ENCODE measurements at places on chromosomes 2 and 18. TPM values are rescaled to one million over a fixed set of nuclear protein-coding genes. Genes with fewer than 3 reads are reported as not detected.

- DNase-seq = no peak
These were observed 102.6 kb downstream of the TNS1 start for GRCh38 chr2:217900010-217900779.

RAX gene
- total RNA-seq = not detected

GRCh38 chr2:168685600-168686451, 116.6 kb upstream of the NOSTRIN start:
- no peak for DNase-seq

DNA sequence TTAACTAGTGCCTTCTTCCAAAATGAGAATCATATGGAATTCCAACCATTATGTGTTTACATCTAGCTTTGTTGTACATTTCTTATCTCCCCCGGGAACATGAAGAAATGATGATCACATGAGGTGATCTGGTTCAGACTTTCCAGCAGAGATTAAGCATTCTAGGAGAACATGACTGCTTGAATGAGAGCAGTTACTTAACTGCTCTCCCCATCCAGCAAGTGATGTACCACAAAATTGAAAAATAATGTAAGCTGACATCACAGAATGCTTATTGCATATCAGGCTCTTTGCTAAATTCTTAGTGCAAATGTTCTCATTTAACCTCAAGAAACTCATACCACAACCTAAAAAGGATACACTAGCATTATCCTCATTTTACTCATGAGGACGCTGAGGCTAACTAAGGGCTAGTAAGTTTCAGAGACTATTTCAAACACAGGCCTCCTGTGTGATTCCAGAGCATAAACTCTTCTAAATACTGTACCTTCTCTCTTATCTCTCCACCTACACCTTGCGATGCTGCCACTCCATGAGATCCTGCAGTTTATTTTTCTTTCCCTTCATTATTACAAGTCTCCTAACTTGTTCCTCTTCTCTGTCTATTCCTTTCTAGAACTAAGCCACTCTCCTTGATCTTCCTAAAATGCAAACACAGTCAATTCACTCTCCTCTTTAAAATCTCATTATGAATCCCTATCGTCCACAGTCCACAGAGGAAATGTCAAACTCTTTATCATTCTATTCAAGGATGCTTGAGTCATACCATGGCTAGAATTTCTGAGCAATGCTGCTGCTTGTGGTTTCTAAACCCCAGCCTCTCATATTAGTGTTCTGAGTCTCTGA, 1224.8 kb upstream of the ZEB2 start:
- no peak for DNase-seq

DNA sequence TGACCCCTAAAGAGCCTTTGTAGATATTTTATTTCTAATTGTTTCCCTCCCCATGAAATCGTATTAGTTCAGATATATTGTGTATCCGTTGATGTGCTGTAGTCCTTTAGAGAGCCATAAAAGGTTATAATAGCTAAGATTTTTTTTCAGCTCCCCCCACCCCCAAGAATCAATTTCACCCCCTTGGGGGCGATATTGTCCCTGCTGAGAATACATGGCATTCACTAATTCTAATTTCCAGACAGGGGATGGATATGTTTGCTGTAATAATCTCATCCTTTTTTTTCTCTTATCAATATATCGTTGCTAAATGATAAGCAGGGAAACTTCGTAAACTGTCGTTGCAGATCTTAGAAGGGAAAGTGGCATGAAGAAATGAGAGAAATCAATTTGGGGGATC, 530.7 kb downstream of the TMEM182 start:
- no peak for DNase-seq

TXNDC9 gene
- 9.0 TPM for total RNA-seq

DNA sequence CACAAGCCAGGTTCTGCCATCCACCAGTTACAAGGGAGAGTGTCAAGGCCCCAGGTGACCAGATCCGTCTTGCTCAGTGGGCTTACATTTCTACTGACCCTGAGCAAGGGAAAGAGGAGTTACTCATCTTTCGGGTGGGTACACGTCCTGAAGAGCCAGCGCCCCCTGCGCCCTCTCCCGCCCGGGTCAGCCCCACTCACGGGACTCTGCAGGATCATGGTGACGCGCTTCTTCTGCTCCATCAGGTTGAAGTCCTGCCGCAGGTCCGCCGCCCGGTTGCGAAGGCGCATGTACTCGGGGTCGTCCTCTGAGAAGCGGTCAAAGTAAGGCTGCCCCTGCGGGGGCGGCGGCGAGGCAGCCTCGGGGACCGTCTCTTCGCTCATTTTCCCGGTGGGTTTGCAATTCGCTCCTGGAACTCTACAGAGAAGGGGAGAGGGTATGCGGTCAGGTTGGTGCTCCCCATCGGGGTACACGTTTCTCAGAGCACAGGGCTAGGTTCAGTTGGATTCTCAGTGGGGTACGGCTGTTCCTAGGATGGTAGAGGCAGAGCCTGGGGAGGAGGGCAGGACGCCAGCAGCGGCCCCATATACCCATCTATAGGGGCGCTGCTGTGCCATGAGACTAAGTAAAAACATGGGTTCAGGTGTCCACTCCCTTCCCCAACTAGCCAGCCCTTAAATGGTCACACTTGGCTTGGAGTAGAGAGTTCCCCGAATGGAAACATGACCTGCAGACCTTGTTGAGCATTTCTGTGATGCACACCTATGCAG, 61.8 kb downstream of the ADD2 start:
- no peak for DNase-seq

DNA sequence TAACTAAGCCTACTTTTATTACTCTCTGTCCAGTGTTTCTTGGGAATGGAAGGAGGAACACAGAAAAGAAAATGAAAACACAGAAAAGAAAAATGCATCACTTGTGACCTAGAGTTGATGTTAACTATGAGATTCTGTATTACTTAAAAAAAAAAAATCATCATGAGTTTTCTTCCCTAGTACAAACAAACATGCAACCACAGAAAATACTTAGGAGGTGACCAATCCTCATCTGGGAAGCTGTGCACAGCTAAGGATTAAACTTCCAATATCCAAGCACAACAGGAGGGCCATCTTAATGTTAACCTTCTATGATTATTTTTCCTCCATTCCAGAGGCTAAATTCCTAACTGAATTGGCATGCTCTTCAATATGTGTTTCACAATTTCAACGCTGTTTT, 1140.4 kb downstream of the LRP1B start:
- DNase-seq = no peak

DNA sequence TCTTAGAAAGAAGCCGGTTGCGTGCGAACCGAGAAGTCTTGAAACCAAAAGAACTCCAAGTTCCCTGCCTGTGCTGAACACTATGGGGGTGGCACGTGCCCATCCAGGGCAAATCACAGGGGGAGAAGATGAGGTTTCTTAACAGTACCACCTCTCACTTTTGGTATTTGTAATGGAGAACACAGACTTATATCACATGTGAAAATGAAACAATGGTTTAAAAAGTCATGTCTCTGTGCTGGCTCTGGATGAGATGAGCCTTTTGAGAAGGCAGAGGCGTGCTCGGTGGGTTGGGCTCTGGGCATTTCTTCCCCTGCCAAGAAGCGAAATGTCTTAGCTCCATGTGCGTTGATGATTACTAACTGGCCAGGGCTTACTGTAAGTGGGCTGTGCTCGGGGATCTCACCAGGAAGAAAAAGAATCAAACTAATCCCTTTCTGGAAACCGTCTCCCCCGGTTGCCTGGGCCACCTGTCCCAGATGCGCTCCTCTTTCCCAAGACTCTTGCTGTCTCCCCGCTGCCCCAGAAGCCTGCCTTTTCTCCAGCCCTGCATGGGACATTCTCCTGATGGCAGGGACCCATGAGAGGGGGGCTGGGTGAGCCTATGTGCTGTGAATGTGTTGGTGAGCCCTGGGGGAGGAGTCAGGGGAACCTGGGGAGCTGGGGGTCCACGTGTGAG, 252.9 kb downstream of the PRKCE start:
- no peak for DNase-seq

GRCh38 chr18:45670281-45670962, 53.6 kb upstream of the SLC14A1 start:
- DNase-seq = no peak

DNA sequence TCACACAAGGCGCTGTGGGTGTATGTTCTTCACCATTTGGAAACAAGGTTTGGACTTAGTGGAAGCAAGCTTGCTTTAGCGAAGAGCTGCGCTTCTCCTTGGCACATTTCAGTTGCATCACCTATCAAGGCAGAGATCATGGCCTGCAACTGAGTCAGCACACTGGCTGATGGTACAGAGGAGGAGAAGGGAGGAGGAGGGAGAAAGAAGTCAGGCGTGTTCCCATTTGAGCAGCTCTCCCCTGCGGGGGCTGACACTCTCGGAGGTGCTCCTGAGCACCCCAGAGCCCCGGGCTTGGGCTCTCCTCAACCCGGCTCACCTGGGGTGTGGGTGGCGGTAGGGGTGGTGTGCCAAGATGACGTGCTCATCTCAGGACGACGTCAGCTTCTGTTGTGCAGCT, 6.0 kb upstream of the SERPINB5 start:
- DNase-seq = no peak

UGT1A8 gene
- not detected for total RNA-seq

GRCh38 chr18:3367491-3368091, 82.4 kb upstream of the TGIF1 start:
- DNase-seq = no peak

POTEI gene
- not detected for total RNA-seq

DNA sequence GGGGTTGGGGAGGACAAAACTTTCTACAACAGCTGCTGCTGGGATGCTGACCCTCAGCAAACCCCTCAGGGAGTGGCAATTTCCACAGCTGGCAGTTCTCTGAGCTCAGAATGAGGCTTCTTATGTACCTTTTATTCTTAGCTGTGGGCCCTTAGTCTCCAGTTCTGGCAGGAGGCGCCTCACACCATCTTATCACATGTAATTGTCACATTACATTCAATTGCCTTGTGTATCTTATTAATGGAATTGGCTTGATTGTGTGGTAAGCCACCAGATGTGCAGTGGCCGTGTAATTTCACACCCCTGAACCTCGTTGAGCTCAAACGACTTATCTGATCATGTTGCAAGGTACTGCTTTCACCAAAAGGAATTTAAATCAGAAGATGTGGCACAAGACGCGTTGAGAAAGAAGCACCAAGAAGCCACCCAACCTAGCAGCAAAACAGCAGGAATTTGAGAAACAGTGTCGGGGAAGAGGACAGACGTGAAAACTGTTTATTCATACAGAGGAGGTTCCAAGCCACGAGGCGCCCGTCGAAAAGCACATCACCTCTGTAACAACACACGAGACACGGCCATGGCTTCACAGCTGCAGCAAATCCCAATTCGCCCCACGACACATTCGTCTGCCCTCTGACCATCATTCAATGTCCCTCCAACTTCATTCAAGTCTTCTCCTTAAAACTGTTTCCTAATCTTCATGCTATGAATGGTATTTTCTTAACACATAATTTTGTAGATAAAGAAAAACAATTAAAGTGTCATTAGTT, 53.6 kb upstream of the LPIN2 start:
- no peak for DNase-seq

DNA sequence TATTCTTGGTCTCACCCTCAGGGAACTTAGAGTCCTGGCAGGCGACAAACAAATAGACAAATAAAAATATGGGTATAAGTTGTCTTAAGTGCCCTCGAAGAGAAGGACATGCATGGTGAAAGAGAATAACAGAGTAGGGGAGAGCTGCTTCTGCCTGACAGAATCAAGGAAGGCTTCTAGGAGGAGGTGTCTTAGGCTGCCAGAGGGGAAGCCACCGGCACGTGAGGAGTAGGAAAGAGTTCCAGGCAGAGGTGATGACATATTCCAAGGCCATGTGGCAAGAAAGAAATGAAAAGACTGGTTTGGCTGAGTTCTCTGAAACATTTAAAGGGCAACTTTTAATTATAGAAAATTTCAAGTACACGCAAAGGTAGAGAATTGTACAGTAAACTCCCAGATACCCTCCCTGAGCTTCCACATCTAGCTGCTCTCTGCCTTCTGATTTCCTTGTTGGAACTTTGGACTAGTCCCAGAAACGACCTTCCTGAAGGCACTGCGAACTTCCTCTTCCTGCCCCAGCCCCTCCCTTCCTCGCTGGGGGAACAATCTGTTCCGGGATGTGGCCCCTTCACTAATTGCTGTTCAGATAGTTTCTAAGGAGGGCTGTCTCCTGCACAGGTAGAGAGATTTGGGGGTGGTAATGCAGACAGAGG, 91.7 kb downstream of the DYSF start:
- DNase-seq = no peak

GRCh38 chr2:7392076-7392787, 475.0 kb downstream of the RNF144A start:
- DNase-seq = no peak

DNA sequence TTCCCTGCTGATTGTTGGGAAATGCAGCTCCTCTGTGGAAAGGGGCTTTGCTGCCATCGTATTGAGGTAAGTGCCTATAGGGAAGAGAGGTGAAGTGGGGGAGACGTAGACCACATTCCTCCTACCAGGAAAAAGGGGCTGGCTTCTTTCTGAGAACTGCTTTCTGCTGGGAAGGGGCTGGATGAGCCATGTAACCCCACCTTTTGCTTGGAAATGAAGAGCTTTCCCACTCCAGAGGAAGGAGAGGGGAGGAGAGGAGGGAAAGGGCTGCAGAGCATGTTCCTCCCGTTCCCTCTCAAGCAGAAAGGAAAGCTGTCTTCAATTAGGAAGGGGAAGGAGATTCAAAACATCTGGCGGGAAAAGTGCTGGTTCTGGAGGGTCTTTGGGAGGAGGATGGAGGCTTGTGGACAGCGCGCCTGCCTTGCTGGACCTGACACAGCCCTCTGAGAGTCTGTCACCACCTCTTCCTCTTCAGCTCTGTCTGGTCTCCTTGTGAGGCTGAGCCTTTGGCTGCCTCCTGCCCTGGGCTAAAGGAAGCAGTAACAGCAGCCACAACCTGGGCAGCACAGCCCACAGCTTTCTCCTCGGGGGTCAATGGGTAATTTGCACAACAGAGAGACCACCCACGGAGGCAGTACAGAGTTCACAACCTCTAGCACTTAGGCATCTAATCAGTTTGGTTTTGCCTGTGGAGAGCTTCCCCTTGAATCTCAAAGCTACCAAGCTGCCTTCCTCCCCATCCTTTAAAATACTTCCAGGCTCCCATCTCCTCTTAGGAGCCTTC, 410.0 kb upstream of the TNP1 start:
- no peak for DNase-seq

- no peak for DNase-seq
These were observed 133.7 kb upstream of the MEIS1 start for GRCh38 chr2:66301022-66301766.

CDK5R2 gene
- not detected for total RNA-seq

DNA sequence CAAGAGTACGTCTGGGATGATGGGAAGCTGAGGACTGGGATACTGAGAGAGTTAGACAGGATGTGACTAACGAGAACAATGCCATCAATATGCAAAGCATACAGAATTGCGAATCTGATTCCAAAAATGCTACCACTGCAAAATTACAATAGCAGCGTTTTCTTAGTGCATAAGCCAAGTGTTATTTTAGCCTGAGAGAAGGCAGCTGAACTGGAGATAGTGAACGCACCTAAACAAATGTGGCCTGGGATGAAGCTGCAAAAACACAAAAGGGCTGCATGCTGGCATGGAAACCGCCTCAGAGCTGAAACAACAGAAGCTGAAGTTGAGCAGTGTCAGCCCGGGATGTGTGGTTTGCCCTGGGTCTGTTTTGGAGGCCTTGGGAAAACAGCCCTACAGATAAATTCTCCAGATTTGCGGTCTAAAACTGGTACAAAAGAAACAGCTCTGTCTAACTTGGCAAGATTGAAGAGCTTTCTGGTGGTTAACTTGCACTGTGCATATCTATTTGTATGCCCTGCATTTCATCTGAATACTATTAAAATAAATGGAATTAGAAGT, 45.5 kb downstream of the LYPD6 start:
- DNase-seq = no peak

GRCh38 chr18:42392416-42392815, 437.4 kb downstream of the PIK3C3 start:
- DNase-seq = no peak

GLI2 gene
- not detected for total RNA-seq

- DNase-seq = no peak
These were observed 24.0 kb downstream of the RAX start for GRCh38 chr18:59249199-59249774.

RPRM gene
- not detected for total RNA-seq

FKBP1B gene
- 2.6 TPM for total RNA-seq
